AG09309 (cell line): ENCODE measurements at places on chromosomes 13 and 19.

- DNase-seq, result no peak
These were observed 2.4 kb downstream of the DZIP1 start for GRCh38 chr13:95642028-95642621.

DNA sequence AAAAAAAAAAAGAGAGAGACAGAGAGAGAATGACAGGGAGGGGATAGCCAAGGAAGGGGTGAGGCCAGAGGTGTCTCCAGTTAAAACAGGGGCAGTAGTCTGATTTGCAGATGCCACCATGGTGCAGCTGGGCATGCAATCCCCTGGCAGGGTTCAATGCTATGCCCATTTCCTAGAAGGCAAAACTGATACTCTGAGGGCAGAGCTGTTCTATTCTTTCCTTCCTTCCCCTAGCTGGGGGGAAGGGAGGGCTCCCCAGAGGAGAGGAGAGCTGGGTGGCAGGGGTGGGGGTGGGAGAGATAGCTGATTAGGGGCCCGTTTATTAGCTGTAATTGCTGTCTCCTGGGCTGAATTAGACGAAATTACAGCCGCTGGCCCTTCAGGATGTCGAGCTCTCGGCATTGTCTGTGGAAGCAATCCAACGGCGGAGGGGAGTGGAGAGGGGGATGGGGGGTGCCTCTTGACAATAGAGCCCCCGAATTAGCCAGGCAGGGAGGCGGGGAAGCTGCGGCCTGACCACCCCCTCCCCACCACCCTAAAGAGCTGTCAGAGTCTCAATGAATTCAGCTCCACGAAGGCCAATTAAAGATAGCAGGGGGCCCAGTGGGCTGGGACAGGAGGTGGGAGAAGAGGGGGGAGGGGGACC, 14.4 kb upstream of the DPP9 start:
- no peak for DNase-seq

GRCh38 chr13:75369981-75370380, 112.0 kb downstream of the TBC1D4 start:
- no peak for DNase-seq

- no peak for DNase-seq
These were observed 53.6 kb downstream of the XPO4 start for GRCh38 chr13:20848944-20849343.

- no peak for DNase-seq
These were observed 6.8 kb upstream of the LRFN1 start for GRCh38 chr19:39327363-39328045.

- no peak for DNase-seq
These were observed 24.7 kb downstream of the GPR42 start for GRCh38 chr19:35395382-35396199.

DNA sequence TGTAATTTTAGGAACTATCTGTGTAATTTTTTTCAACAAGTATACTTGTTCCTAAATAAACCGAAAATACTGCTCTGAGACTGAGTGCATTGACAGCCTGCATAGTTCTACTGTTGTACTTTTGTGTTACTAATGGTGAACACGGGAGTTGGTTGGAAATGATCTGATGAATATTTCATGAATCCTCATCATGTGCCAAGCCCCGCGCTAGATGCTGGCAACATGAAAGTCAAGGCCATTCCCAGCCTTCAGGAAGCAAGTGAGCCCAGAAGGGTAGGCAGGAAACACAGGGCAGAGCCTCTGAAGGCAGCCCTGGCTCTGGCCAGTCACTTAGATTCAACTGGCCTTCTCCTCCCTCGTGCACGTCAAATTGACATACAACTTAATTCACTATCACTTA, 106.1 kb downstream of the ABCC4 start:
- DNase-seq, result no peak

DNA sequence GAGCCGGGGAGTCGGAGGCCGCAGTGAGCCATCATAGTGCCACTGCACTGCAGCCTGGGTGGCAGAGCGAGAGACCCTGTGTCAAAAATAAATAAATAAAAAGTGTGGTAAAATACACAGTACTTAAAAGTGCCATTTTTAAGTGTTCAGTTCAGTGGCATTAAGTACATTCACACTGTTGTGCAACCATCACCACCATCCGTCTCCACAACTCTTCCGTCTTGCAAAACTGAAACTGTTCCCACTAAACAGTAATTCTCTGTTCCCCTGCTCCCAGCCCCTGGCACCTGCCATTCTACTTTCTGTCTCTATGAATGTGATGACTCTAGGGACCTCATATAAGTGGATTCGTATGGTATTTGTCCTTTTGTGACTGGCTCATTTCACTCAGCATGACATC, 13.3 kb downstream of the SLC25A42 start:
- no peak for DNase-seq

- no peak for DNase-seq
These were observed 9.2 kb downstream of the NOSIP start for GRCh38 chr19:49570997-49571676.

DNA sequence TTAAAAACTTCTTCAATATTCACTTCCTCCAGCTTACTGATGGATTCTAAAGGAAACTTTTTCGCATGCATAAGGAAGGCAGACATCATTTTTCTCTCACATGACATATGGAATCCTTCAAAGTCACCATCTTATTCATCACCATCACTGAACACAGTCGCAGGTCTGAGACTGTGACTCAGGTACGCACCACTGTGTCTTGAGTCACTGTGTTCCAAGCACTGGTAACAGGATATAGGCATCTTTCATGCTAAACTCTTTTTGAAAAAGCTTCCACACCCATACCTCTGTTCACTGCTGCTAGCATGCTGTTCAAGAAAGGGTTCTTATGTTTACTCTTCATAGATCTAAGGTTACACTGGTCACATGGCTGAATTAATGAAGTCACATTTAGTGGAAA, 67.0 kb upstream of the SIAH3 start:
- DNase-seq, result no peak

DNA sequence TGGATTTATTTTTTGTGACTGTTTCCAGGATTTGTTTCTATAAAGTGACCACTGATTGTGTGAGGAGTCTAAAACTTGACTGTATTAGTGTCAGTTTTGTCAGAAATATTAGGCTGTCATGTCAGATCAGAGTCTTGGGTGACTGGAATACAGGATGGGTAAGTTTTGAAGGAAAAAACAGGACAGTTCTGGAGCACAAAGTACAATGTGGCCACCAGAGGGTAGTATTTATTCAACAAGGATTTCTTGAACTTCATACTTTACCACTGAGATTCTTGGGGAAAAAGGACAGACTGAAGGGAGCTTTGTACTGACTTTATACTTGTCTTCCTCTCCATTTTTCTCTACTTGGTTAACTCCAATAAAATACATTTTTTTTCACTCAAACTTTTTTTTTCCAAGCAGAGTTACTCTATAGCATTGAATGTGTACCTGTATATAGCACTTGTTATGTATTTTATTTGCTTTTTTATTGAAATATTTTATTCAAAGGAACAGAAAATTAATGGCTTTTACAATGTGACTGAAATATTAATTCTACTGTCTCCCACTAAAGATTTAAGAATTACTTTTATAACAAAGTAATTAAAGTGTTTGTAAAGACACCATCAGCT, 51.1 kb downstream of the LMO7 start:
- DNase-seq, result no peak

DNA sequence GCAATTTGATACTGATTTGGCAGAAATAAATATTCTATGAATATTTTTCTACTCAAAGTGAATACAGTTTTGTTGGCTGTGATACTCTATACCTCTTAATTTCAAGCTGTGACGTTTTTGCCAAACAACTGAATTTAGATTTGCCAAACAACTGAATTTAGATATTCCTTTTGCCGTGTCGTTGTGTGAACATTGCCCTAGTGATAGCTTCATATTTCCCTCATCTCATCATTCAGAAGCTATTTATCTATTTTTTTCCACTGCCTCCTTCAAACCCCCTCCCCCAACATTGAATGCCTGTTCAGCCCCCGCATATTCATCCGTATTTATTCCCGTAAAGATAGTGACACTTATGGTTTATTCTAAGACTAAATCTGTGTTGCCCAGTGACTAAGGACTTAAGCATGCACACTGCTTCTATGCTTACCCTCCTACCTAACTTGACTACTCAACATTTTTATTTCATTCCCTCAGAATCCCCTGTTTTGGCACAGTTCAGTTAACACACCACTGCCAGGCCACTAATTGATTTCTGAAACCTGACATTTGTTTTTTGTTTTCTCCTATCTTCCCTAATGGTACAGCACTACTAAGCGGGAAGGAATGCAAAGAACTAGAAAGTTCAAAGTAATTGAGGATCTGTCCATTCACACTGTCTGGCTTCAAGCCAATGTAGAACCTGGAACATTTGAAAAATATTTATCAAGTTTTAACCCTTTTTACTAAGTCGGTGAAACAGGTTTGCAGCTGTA, 2.8 kb upstream of the KLF5 start:
- peak; percentile 61 for DNase-seq

DNA sequence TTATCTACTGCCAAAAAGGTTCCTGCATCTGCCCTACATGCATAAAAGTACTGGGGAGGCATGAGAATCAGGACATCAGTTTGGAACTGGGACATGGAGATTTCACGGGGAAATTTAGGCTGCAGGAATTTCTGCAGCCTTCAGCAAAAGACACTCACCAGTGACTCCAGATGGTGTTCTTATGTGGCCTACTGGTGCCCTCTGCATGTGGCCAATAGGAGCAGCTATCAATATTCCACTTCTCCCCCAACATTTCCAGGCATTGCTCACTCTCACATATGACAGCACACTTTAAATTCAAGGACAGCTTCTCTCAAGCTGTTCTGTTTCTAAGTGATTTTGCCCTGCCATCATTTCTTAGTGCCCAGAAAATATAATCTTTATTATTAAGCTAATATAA, 570.5 kb upstream of the ARGLU1 start:
- no peak for DNase-seq

DNA sequence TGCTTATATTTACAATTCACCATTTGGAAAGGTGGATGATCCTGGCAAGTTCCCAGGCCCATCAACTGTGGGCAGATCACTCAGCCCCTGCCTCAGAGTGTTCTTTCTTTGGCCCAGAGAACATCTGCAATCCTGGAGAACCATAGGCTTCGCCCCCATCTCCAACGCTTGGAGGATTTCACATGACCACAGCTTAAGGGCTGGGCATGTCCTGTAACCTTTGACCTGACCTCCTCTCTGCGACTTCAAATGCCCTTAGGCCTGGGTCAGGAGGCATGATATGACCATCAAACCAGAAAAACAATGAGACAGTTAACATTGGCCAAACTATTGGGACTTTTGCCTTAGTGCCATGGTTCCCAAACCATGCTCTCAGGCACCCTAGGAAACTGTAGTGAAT, 7.2 kb upstream of the MBNL2 start:
- DNase-seq, result no peak

- DNase-seq, result no peak
These were observed 8.1 kb downstream of the ERFL start for GRCh38 chr19:41919948-41920712.

- no peak for DNase-seq
These were observed 1.5 kb downstream of the DZIP1 start for GRCh38 chr13:95642999-95643398.

- no peak for DNase-seq
These were observed 35.8 kb upstream of the ZNF724 start for GRCh38 chr19:23285948-23286347.

DNA sequence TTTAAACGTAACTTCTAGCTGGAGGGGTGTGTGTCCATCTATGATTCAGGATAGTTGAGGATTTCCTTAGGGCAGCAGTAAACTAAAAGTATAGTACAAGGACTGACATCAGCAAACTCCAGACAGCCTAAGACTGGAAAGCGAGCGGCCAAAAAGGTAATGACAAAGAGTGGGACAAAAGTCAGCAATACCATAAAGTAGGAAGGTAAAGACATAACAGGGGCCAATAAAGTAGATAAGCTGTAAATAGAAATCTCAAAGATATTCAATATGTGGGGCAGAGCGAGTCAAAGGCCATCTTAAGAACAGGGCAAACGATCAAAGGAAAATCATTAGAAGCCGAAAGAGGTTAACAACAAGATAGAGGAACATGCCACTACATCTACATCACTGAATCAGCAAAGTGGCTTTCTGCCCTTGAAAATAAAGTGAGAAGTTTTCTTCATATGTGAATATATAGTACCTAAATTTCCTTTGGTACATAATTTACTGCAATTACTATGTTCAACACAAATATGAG, 167.2 kb downstream of the DIAPH3 start:
- no peak for DNase-seq
